ENCODE measurements at places on chromosomes 1 and 21.
A peak's percentile ranks its signal among the peaks of the same experiment; 100 is the strongest.

GRCh38 chr1:180614730-180615129 is 17.1 kb upstream of the XPR1 start:
- no peak for DNase-seq

GRCh38 chr1:89820422-89821321 is at the start of gene LRRC8D:
Gene LRRC8D (plus strand): TSS chr1:89821032. CDS start chr1:89933069, 112,037 bp downstream.
- DNase-seq = peak; percentile 72

GRCh38 chr1:222216255-222216754 is 331.6 kb downstream of the HHIPL2 start:
- no peak for DNase-seq

GRCh38 chr1:169086603-169087455 is 19.7 kb upstream of the ATP1B1 start:
- DNase-seq = no peak

DNA sequence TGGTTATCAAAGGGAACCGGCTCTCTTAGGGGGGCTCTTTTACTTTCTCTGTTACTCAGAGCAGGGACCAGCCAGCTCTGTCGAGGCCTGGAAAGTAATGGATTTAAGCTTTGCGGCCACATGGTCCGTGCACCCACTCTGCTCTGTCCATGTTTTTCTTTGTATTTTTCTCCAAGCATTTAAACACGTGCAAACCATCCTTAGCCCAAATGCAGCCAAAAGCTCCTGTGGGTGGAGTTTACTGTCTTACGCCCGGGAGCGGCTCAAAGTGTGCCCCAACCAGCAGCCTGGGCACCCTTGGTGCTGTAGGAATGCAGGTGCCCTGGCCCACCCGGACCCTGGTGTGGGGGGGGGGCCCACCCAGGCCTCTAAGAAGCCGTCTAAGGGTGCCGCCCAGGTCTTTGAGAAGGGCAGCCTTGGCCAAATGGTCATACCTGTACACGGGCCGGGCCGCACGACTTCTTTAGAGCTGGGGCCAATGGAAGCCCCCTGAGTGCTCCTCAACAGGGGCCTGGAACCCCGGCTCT is 29.2 kb upstream of the POFUT2 start:
- no peak for DNase-seq

DNA sequence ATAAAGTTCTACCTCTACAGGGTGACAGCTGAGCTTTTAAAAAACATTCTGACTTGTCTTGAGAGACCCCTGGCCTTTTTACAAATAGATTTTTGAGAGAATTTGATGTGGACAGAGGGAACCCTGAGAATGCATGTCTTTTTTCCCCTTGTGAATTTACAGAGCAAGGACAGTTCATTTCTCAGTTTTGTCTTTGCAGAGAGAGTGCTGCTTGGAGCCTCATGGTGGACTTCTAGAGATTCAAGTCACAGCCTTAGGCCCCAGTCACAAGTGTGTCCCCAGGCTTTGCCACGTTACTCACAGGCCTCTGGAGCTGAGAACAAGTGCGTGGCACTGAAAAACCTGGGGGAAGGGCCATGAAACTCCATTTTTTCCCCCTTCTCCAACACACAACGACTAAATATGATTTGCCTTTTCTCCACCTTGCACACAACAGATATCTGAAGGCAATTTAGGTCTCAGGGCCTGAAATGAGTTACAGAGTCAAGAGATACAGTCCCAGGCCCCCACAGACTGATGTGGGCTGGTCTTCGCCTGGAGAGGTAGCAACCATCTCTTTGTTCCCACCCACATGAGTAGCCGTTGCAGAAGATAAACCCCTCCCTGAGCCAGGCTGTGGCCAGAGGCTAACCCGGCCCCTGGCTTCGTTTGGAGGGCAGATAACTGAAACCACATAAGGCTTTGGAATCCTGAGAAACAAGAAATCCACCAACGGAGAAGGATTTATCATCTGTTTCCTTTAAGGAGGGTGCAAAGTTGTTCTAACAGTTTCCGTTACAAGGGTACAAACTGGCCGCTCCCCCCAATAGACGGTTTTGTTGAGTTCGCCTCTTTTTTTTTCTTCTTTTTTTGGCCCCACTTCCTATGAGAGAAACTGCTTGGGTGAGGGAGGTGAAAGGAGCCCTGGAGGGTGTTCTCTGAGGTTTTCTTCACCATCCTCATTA is 1.0 kb upstream of the PIGV start:
- DNase-seq = peak; percentile 50

DNA sequence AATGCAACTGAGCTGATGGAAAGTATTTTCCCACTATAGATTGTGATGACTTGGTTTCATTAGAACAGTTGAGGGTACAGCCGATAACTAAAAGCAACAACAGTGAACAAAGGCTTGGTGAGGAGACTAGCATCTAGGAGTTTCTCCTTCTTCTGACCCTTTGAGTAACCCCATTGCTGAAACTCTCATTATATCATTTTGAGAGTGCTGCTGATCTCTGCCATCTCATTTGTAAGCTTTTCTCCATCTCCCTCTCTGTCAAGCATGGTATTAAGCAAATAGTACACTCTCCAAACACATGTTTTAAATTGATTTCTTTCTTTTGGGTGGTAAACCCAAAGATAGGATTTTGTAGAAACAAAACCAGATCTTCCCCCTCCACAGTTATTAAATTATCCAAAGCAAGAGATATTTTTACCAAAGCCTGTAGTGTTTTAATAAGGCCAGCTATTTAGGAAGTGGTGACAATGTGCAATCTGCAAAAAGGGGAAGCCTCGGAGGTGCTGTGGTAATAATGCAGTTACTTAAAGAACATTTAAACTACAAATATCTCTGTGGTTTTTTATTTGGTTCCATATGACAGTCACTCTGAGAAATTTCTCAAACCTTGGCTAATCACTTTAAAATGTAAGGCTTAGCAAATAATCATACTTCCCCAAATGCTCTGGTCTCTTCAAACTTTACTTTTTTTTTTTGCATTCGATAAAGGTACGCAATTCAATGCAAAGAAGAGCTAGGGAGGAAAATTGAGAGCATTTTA is 287.5 kb downstream of the HLX start:
- DNase-seq = no peak

- DNase-seq = no peak
Measured at GRCh38 chr1:229629261-229629660, 3.2 kb downstream of the URB2 start.

DNA sequence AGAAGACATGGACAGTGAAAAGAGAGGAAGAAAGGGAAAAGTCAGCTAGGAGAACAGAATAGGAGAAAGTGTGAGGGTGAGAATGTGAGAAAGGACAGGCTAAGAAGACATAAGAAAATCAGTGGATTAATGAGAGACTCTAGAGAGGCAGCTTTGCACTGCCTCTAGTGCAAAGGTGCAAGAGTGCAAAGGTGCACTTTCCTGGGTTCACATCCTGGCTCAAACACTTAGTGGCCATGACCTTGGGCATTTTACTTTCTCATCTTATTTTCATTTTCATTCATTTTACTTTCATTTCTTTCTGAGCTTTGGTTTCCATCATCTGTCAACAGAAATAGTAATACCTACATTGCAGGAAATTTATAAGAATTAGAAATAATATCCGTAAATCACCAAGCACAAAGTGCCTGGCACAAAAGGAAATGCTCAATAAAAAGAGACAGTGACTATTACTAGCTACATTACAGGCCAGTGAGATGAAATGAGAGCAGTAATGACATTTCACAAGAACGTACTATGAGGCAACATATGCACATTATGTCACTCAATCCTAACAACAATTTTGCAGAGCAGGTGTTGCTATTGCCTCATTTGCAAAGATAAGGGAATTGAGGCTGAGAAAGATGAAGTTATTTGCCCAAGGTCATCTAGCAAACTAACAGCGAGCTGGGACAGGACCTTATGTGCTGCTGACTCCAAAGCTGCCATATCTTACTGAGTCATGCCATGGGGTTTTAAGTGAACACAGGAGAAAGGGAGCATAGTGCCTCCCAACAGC is 107.0 kb upstream of the TLR5 start:
- DNase-seq = no peak

GRCh38 chr1:118116401-118116800 is 68.6 kb downstream of the SPAG17 start:
- DNase-seq = no peak

GRCh38 chr21:40577285-40578043 is 269.5 kb downstream of the DSCAM start:
- no peak for DNase-seq

GRCh38 chr1:228339059-228339704 is 67.5 kb downstream of the TRIM11 start:
- DNase-seq = no peak

GRCh38 chr1:241181471-241181870 is 175.5 kb downstream of the RGS7 start:
- no peak for DNase-seq

DNA sequence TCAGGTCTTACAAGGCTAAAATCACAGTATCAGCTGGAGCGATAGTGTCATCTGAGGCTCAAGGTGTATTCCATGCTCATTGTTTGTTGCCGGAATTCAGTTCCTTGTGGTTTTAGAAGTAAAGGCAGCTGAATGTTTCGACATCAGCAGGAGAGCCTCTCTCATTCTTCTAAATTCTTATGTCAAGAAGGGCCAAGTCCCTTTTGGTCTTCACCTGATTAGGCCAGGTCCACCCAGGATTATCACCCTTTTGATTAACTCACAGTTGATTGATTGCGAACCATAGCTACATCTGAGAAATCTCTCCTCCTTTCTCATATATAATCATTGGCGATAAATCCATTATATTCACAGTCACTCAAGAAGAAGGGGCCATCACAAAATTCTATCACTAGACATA is 806.7 kb upstream of the PRMT6 start:
- DNase-seq = no peak

DNA sequence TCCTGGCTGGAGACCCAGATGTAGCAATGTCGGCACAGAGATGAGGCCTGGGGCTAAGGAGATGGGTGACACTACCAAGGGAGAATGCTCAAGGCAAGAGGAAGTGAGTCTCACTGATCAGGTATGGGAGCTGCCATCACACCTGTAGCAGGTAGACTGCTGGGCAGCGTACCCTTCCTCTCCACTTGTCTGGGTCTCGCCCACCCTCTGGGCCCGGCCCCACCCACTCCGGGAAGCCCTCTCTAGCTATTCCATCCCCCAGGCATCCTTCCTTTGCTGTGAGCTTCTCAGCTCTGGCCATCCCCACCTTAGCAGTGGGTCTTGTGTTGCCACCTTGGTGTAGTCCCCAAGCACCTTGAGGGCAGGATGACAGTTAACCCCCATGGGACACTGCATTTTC is 87.7 kb upstream of the EDN2 start:
- DNase-seq = no peak

DNA sequence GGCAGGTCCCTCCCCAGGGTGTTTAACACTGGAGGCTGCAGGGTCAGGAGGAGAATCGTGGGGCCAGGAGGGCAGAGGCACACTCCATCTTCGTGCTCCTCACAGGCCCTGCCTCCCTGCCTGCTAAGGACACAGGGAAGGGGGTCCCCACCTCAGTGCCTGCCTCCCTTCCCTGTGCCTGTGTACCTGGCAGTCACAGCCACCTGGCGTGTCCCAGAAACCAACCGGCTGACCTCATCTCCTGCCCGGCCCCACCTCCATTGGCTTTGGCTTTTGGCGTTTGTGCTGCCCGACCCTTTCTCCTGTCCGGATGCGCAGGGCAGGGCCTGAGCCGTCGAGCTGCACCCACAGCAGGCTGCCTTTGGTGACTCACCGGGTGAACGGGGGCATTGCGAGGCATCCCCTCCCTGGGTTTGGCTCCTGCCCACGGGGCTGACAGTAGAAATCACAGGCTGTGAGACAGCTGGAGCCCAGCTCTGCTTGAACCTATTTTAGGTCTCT is 623 bp upstream of the BGLAP start:
- DNase-seq = no peak

DNA sequence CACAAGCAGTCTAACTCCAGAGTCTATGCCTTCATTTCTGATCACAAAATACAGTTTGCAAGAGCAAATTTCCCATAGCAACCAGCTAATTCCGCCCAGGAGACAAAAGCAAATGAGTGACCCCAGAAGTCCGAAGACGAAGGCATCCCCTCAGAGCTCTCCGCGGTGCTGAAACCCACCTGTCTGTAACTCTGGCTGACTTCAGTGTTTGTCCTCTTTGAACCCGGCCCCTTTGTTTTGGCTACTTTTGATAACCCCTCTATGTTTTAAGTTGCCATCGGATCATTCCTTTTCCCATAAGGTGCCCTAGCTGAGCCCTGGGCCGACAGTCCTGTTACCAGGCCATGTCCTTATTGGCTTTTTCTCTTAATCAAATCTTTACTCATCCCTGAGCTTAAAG is 515.8 kb downstream of the PTPRU start:
- no peak for DNase-seq

GRCh38 chr1:79448426-79448825 is 441.9 kb upstream of the ADGRL4 start:
- no peak for DNase-seq

GRCh38 chr1:202631076-202631923 is 79.0 kb downstream of the SYT2 start:
- no peak for DNase-seq

Measured in activated CD4-positive, alpha-beta T cell treated with anti-CD3 and anti-CD28 coated beads, Interleukin-2, Interleukin-4, amounts not matched to agents 100 ng/mL and 50 ng/mL, durations not matched to agents 16 hours and 8 hours (primary cell).